ENCODE measurements at places on chromosomes 6 and 20.

GRCh38 chr20:23245553-23246181, 104.9 kb upstream of the NXT1 start:
- DNase-seq = peak; percentile 25

DNA sequence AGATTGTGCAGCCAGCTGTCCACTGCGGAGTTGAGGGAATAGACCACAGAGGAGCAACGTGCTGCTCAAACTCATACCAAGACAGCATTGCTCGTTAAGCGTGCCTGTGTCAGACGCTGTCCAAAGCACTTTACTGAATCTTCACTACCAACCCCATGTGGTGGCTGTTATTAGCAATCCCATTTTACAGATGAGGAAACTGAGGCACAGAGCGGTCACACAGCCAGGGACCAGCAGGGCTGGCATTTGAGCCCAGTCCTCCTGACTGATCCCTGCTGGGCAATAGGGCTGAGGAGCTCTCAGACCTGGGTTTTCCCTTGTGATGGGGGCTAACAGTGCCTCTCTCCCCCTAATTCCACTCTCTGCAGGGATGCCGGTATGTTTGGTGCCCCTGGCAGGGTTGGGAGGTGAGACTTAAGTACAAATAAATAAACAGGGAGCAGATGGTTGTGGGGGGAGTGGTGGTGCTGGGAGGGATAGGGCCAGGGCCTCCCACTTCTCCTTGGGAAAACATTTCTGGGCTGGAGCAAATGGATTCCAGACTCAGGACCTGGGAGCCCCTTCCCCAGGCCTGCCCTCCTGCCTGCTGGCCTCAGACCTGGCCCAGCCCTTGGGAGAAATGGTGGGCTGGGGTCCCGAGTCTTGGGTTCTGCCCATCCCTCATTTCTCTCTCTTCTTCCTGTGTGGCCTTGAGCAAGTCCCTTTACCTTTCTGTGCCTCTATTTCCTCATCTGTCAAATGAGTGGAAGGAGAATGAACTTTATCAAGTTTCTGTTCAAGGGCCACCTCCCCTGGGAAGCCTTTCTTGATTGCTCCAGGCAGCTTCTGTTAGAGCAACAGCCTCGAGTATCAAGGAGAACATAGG, 17.7 kb downstream of the SRXN1 start:
- DNase-seq = no peak

- DNase-seq = no peak
Measured at GRCh38 chr6:82227770-82228169, 19.8 kb downstream of the IBTK start.

- DNase-seq = no peak
Measured at GRCh38 chr6:124671324-124671723, 290.9 kb upstream of the RNF217 start.

DNA sequence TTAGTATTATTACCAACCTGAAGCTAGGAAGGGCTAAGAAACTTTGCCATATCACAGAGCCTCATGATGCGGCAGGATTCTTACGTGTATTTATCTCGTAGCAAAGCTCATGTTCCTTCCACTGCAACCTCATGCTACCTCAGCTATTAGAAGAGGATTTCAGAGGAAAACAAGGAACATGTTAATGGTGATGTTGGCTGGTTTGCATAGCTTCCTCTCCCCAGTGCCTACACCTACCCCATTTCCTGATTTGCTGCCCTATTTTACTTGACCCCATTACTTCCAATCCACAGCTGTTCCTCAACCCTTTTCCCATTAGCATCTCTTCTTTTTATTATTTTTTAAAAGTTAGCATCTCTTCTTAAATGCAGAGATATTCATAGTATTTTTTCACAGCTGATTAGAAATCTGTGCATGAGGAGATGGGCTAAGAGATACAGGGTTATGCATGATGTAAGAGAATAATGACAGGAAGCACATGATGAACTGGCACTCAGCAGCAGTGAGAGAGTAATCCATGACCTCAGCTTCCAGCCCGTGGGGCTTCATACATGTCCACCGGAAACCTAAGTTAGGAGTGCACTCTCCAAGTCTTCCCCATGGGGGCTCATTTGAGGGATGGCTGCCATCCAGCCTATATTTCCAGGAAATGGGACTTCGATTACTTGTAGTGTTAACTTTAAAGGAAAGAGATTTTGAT, 106.1 kb upstream of the ASF1A start:
- no peak for DNase-seq

- DNase-seq = no peak
Measured at GRCh38 chr6:126337323-126337722, 2.6 kb upstream of the CENPW start.

GRCh38 chr20:46420878-46421277, 14.5 kb upstream of the ELMO2 start:
- DNase-seq = no peak

- DNase-seq = no peak
Measured at GRCh38 chr20:35122756-35123405, 24.3 kb downstream of the EDEM2 start.

- peak; percentile 29 for DNase-seq
Measured at GRCh38 chr20:35166242-35166830, 5.5 kb upstream of the PROCR start.

DNA sequence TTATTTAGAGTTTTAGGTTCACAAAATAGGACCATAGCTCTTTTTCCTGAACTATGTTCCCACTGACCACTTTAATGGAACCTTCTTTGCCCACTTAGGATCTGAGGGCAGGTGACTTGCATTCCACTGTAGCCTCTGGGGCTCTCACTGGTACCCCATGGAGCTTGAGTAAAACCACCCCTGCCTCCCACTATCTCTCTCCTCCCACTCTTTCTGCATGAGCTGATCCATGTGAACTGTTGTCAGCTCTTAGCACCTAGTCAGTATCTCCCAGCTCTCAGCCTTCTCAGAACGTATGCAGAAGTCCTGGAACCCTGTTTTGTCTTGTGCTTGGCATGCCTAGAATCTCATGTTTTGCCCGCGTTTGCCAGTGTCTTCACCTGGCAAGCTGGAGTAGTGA, 200.6 kb upstream of the SNX9 start:
- no peak for DNase-seq

GRCh38 chr6:155171747-155172449, 91.9 kb upstream of the CLDN20 start:
- DNase-seq = no peak

DNA sequence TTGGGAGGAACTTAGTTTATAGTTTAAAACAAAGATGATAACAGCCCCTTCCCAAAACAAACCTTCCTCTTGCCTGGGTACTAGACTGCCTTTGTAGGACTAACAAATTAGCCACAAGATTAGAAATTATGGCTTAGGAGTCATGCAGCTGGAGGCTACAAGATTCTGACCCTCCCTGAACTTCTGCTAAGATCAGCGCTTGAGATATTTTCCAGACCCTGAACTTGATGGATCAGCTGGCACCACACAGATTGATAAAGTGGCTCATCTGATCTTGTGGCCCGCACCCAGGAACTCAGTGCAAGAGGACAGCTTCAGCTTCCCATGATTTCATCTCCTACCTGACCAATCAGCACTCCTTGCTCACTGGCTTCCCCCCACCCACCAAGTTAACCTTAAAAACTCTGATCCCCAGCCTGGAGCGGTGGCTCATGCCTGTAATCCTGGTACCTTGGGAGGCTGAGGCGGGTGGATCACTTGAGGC, 5.9 kb upstream of the SERINC3 start:
- DNase-seq = no peak

GRCh38 chr6:151716526-151716932, 91.0 kb upstream of the ESR1 start:
- DNase-seq = no peak

- peak; percentile 8 for DNase-seq
Measured at GRCh38 chr6:169371344-169372127, 117.9 kb upstream of the THBS2 start.

GRCh38 chr6:36559011-36559793, 11.9 kb upstream of the STK38 start:
- no peak for DNase-seq

DNA sequence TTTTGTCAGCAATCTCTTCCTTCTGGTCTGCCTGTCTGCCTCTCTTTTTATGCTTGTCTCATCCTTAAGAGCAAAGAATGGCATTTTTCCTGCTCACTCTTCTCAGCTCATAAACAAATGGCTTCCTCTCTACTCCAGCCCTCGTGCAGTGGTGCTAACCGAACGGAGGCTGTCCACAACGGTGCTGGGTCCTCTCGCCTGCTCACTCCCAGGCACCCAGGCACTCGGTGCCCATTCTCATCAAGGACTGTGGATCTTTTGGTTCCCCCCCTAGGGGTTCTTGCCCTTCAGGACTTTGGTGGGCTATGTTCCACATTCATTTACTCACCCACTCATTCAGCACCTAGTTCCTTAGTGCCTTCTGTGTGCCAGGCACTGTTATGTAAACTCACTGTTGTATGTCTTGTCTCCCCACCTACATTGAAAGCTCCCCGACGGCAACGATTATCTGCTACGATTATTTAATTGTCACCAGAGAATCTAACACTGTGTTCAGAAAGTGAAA, 113.9 kb downstream of the FYN start:
- no peak for DNase-seq

DNA sequence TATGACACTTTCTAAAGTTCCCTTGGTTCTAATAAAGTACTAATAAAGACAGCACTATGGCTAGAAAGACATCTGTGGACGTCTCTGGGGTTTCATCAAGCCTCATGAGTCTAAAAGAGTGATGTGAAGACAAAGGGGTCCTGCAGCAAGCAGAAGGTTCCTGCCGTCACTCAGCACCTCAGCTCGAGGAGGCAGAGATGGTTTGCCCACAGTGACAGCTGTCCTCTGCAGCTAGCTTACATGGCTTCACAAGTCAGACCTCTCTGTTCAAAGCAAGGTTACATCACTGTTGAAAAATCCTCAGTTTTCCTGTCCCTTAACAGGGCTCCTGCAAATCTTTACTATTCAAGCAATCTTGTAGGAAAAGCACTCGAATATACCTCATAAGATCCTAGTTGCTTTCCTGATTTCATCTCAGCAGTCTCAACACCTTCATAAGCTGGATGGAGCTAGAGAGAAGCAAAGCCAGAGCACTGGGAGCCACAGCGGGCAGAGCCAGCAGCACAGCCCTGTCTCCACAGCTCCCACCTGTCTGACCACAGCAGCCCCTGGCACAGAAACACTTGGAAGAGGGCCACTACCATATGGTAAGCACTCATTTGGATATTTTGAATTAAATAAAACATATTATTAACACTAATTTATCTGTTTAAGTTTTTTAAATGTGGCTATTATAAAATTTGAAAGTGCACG, 202.3 kb downstream of the GMDS start:
- no peak for DNase-seq

DNA sequence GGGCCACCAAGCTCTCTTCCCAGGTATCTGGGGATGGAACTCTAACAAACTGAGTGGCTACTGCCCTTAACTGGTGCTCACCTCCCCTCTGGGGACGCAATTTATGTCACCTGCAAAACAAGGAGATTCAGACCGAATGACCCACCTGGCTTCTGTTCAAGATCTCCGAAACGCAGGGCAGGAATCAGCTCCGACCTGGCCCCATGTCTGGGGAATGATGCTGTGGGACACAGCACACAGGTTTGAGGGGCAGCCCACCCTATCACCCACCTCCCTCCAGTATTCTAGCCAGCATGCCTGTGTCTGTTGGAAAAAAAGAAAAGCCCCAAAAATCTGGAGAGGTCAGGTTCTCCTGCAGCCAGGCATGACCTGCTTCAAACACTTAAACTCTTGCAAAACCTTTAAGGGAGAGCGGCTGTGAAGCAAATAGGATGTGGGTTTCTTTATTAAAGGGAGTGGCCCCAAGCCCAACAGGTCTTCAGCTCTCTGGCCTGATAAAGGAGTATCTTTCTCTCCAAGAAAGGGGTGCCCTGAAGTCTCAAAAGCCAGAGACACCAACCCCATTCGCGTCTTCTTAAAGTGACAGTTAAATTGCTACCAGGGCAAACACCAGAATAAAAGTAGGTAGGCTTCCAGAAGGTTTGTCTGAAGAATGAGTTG, 6.4 kb downstream of the PREX1 start:
- no peak for DNase-seq

GRCh38 chr20:32091888-32092346, 17.6 kb upstream of the TM9SF4 start:
- peak; percentile 85 for DNase-seq
